ENCODE measurements at places on chromosomes 6 and 20.

DNA sequence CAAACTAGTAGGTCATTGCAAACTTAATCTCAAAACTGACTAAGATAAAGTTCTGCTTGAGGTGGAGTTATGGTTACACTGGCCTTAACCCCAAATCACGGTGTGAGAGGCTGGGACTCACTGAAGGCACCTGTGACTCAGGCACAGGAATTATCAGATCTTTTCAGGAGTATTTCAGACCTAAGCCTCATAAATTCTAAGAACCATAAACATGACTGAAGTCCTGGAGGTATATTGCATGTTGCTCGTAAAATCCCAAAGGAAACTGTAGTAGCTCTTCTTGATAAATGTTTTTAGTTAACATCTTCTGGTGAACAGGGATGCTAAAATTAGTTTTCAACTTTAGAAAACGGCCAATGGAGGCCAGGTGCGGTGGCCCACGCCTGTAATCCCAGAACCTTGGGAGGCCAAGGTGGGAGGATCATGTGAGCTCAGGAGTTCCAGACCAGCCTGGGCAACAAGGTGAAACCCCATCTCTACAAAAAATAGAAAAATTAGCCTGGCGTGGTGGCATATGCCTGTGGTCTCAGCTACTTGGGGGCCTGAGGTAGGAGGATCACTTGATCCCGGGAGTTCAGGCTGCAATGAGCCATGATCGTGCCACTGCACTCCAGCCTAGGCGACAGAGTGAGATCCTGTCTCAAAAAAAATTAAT lies 36.5 kb downstream of the DZANK1 start:
- DNase-seq = no peak

DNA sequence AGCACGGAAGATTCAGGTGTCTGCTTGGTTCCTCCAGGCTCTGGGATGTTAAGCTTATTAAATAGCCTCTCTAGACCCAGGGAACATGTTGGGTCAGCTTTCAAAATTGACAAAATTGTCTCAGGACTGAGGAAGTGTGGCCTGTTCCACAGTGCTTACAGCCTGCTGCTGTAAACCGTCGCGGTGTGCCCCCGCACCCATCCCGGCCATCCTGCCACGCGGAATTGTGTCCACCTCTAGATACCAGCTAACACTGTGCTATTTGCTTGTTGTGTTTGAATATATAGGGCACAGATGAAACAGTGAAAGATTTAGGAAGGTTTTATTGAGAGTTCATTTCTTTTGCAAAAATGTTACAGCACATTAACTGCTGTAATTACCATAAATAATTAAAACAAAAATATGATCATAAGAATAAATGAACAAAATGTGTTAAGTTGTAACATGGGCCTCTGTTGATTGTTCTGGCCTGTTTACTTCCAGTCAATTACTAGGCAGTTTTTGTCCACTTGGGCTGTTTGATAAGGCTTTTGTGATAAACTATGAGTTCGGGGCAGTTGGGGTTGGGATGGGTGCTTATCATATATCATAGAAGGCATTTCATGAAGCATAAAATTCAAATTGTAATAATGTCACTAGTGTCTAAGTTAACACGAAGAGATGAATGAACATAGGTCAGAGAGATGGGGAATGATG lies 77.4 kb downstream of the ARID1B start:
- no peak for DNase-seq

- DNase-seq = no peak
Measured at GRCh38 chr6:11433860-11434259, 103.7 kb upstream of the TMEM170B start.

DNA sequence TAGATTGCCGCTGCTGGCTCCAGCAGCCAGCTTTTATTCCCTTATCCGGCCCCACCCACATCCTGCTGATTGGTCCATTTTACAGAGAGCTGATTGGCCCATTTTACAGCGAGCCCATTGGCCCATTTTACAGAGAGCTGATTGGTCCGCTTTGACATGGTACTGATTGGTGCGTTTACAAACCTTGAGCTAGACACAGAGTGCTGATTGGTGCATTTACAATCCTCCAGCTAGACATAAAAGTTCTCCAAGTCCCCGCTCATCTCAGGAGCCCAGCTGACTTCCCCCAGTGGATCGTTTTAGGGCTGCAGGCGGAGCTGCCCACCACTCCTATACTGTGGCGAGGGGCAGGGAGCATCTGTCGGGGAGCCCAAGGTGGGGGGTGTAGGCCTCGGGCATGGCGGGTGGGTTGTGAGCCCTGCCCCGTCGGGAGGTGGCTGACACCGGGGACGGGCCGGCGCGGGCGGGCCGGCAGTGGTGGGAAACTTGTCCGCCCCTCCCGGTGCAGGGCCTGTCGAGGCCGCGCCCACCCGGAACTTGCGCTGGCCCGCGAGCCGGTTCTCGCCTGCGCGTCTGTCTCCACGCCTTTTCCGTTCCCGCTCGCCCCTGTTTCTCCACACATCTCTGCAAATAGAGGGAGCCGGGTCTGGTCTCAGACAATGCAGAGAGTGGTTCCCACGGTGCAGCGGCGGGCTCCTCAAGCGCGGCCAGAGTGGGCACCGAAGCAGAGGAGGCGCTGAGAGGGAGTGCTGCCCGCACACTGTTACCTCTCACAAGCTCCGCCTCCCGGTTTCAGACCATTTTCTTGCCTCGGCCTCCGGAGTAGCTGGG lies 86.1 kb upstream of the STMND1 start:
- DNase-seq = no peak

DNA sequence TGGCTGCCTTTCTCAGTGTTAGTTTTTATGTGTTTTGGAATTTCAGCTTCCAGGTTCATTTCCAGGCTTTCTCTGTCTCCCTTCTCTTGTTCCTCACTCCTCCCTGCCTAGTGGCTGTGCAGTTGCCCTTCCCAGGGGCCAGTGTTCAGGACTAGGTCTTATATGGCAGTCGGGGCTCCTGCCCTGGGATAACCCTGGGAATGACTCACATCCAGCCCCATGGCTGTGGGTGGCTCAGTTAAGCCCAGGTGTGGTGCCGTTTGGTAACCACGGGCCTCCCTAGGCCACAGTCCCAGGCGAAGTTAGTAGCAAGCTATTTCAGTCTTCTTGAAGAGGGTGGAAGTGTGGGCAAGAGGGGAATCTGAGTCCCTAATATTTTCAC lies 57.4 kb upstream of the DDR1 start:
- no peak for DNase-seq

- peak; percentile 80 for DNase-seq
Measured at GRCh38 chr20:21702553-21703470, 2.7 kb upstream of the PAX1 start.

- no peak for DNase-seq
Measured at GRCh38 chr6:152301021-152301764, 336.0 kb downstream of the SYNE1 start.

DNA sequence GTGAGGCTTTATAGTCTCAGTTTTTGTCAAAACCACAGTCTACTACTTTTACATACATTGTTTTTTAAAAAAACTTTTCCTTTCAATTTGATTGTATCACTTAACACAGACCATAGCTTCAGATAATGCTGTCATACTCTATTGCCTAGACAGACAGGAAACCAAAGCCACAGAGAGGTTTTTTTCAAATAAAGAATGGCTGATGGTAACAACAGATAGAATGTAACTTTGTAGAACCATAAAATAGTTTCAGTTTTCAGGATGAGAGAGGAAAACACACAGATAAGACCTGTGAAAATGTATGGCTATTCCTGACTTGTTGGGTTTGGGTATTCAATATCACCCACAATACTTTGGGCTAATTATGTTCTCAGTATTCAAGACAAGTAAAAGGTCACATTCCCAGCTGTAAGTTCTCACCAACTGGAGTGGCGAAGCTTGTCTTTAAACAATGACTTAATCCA lies 94.0 kb downstream of the ADGRG6 start:
- no peak for DNase-seq

DNA sequence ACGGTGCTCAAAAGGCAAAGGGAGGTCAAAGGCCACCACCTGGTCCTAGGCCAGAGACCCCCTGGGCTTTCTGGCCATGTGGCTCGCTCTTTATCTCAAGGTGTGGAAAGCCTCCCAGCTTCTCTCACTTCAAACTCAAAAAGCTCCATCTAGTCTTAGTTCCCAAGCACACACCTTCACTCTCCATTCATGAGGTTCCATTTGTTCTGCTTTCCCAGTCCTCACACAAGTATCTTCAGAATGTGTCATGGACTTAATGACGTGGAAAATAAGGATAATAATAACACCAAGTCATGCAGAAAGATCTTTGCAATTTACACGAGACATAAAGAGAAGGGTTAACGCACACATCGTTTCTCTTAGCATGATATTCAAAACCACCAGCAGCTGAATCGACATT lies 219.3 kb downstream of the GMDS start:
- DNase-seq = no peak

GRCh38 chr6:33147807-33148666 lies 44.2 kb downstream of the COL11A2 start:
- DNase-seq = no peak

DNA sequence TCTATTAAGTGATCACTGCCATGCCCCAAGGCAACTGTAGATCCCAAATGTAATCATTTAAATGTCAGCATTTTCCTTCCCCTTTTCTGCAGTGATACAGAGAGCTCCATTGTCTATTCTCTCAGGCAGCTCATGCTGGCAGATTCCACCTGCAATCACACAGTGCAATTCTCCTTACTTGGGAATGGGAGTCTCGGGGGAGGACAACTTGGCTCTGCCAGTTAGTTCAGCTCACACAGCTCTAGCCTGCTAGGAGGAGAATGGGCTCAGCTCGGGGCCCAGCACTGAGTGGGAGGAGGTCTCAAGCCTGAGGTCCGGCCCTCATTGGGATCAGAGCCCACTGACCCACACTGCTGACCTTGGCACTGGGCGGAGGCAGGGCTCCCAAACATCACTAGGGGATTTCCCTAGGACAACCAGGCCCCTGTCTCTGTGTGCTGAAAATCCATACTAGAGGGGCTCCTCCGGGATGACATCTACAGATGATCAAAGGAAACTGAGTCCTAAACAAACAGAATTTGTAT lies 109.2 kb upstream of the ASF1A start:
- no peak for DNase-seq

DNA sequence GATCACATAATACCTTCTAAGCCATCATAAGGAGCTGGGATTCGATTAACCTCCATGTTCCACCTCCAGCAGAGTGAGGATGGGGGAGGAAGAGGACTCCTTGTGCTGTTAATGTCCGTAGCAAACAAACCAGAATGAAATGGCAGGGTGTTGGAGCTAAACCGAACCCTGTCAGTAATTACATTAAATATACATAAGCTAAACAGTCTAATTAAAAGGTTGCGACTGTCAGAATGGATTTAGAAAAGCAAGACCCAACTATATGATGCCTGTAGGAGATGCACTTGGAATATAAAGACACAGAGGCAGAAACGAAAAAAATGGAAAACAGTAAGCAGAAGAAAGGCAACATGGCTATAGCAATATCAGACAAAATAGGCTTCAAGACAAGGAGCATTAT lies 13.2 kb downstream of the PREX1 start:
- DNase-seq = no peak

- DNase-seq = no peak
Measured at GRCh38 chr6:47129129-47129528, 87.0 kb upstream of the ADGRF1 start.

DNA sequence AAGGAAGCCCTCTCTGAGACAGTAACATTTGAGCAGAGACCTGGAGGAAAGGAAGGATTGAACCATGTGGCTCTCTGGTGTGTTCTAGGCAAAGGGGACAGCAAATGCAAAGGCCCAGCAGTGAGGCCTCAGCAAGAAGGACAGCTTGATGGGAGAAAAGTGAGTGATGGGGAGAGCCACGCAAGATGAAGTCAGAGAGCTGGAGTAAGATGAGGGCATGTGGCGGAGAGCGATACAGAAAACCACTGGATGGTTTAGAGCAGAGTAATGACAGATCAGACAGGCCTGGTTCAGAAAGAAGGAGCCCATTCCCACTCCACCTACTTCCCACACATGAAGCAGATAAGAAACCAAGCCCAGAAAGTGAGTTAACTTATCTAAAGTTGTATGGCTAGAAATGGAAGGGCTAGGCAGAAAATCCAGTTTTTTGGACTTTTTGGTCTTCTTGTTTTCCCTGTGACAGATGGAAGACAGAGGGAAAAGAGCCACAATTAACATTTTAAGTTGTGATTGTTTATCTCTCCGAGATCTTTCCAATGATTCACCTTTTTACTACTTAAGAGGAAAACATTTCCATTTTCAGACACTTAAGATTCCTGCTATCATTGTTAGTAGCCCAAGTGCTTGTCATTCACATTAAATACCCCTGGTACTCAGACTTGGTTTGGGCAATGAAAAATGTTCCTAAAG lies 723 bp upstream of the SNPH start:
- DNase-seq = no peak

DNA sequence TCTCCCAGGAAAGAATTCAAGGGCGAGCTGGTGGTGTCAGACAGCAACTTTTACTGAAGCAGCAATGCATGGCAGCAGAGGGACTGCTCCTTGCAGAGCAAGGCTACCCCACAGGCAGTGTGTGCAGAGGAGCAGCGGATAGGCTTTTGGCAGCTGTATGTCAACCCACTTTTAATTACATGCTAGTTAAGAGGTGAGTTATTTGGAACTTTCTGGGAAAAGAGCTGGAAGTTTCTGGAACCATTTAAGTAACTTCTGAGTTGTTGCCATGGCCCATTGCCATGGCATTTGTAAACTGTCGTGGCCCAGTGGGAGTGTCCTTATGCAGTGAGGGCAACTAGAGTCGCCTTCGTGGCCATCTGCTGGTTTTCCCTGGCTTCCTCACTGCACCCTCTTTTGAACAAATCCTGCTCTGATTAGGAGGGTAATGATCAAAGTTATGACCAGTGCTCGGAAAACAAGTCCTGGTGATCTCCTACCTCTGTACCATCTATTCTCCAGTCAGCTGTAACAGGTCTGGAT lies 34.0 kb downstream of the BPIFB4 start:
- no peak for DNase-seq

GRCh38 chr6:43172104-43173007 lies 1.3 kb downstream of the SRF start:
- peak; percentile 47 for DNase-seq

GRCh38 chr6:116461331-116461931 lies at the start of gene CALHM6:
CALHM6 (plus strand) TSS chr6:116461375; CDS start chr6:116461930, 555 bp downstream.
- DNase-seq = no peak

GRCh38 chr20:35121186-35121585 lies 25.9 kb downstream of the EDEM2 start:
- no peak for DNase-seq

DNA sequence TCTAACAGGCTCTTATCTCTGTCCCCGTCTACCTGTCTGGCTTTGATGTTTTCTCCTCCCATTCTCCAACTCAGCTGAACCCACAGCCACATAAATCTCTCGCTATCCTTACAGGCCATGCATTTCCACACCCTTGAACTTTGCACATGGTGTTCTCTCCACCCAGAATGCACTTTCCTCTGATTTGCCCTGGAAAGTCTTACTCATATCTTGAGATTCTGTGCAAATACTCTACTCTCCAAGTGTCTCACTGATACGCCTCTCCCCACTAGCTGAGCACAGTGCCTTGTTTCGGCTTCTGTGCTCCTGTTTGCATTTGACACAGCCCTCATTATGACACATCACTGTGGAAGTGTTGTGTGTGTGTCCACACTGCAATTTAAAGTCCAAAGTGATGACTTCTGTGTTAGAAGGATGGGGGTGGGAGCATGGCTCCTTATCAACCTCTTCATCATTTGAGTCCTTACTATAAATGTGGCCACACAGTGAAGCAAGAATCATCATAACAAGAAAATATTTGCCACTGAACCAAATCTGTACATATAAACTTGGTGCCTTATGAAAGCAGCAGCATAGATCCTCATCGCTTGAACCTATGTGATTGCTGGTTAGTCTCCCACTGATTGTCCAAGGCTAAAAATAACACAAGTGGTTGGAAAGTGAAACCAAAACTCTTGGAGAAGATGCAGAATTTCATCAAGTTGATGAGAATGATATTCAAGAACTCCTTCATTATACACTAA lies 5.5 kb upstream of the PRELID3B start:
- no peak for DNase-seq
